ENCODE measurements at places on chromosomes 5 and 9.

GRCh38 chr9:127574072-127574993 is 37.7 kb upstream of the STXBP1 start:
- peak; percentile 40 for DNase-seq

DNA sequence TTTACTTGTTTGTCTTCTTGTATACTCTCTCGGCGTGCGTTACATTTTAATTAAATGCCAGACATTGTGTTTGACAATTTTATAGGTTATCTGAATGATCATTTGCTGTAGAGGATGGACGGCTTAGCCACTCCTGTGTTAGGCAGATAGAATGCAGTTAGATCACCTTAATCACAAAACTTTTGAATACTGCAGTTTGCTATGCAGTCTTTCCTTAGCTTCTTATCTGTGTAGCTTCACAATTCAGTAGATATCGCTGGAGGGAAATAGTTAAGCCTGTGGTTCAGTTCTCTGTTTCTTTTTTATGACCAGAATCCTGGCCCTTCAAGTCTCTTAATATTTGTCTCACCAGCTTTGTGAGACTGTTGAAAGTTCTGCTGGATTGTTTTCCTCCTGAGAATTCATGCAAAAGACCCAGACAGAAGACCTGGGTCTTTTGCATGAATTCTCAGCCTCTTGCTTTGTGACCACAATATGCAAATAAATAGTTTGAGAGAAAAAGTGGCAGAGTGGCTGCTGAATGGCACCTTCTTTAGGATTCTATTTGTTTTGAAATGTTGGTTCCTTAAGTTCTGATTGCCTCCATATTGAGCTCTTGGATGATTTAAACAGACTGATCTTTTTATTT is 40.2 kb downstream of the RASA1 start:
- DNase-seq = no peak

- no peak for DNase-seq
These were observed 60.9 kb upstream of the GLRX start for GRCh38 chr5:95883185-95884016.

- DNase-seq = no peak
These were observed 230.5 kb downstream of the SPOCK1 start for GRCh38 chr5:137268646-137269045.

- DNase-seq = no peak
These were observed 165.0 kb upstream of the ZNF462 start for GRCh38 chr9:106697750-106698502.

DNA sequence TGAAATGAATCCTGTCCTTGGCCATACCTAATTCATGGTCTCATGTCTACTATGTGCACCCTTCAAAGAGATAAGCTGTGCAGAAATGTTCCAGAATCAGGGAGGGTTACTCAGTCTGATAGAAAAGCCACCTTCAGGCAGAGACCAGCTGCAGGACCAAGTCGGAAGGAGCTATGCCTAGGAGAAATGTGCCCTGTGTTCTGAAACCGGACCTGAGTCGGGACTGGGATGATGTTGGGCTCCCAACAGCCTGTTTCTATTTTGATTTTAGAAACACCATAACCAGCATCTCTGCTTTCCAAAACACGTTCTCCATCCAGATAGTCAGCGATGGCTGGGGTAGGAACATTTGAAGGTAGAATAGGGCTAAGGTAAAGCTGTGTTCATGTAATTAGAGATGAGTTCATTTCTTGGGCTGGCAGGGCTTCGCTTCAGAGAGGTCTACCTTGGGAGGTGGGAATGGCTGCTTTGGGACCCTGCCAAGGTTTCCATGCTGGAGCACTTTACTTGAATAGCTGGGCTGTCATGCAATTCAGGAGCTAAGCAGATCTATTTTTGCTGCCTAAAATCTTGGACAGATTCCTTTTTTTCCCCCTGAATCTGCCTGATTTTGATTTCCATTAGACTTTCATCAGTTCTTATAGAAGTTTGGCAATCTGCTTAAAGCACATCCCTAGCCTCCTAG is 2.8 kb downstream of the ADCY2 start:
- DNase-seq = no peak

- no peak for DNase-seq
These were observed 707 bp upstream of the RIMOC1 start for GRCh38 chr5:41903382-41903891.

DNA sequence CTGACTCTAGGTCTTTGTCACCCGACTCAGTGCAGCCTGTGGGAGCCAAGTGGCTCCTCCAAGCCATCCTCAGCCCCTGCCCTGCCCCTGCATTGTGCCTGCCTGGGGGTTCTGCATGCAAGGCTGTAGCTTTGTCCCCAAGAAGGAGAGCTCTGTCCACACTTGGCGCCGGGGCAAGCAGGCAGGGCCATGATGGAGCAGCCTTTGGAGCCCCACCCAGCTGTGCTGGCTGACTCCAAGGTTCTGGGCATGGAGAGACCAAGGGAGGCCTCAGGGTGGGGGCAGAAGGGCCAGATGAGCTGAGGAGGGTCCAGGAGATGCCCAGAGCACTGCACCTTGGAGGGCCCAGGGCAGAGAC is 226.2 kb downstream of the CACNA1B start:
- no peak for DNase-seq

- DNase-seq = no peak
These were observed 745.3 kb upstream of the CHD1 start for GRCh38 chr5:99674101-99674500.

DNA sequence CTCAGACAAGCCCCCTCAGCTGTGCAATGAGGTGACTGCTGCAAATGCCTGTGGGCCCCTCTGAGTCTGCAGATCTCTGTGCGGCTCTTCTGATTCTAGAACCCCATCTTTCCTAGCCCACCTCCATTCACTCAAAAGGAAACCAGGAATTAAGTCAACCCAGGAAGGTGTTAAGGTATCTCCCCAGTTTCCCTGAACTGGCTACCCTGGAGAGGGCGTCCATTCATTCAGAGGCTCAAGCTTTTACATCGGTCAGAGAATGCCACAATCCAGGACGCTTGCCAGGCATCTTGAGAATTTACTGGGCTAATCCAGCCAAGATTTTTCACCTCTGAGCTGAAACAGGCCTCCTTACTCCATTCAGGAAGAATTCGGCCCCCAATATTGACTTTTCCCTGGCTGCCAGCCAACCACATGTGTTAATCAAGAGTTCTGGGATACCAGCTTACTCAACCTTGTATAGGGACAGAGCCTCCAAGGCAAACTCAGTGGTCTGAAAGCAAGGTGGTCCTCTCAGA is 889 bp upstream of the ADAMTS12 start:
- DNase-seq = no peak

GRCh38 chr9:132946211-132946610 is 1.8 kb upstream of the TSC1 start:
- DNase-seq = no peak

- DNase-seq = no peak
These were observed 111.6 kb downstream of the SREK1 start for GRCh38 chr5:66255714-66256113.

- DNase-seq = peak; percentile 39
These were observed 15.0 kb downstream of the HMHB1 start for GRCh38 chr5:143826951-143827444.

GRCh38 chr9:129110740-129111527 is at the start of the genes CRAT and PTPA:
TSS of gene CRAT (minus strand) at chr9:129110793. CDS start at chr9:129110509, 284 bp downstream.
TSS of gene PTPA (plus strand) at chr9:129111415. CDS start at chr9:129111601, 186 bp downstream.
- peak; percentile 98 for DNase-seq

- DNase-seq = no peak
These were observed 394.0 kb downstream of the DMRTA1 start for GRCh38 chr9:22840641-22841040.

DNA sequence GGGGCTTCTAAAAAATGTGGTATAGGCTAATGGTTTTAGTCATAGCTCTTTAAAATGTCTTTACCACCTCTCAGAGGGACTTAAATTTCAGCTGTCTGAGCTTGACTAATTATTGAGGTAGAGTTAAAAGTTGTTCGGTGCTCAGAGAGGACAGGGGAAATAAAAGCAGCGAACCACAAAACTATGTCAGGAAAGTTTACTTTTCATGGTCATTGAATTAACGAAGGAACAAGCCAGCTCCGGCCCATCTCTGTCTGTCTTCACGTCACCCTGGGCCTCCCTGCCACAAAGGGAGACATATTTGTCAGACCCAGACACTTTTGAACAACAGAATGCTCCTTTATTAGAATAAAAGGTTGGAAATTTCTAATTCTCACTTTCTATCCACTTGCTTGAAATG is 98.8 kb upstream of the EFNA5 start:
- DNase-seq = no peak

GRCh38 chr9:114588651-114589526 is 1.3 kb downstream of the ATP6V1G1 start:
- no peak for DNase-seq

GRCh38 chr9:28912621-28913020 is 1339.3 kb upstream of the C9orf72 start:
- DNase-seq = no peak

- DNase-seq = no peak
These were observed 79.8 kb downstream of the MAT2B start for GRCh38 chr5:163585206-163585605.

GRCh38 chr5:98769210-98769958 is 4.1 kb upstream of the RGMB start:
- DNase-seq = peak; percentile 66

DNA sequence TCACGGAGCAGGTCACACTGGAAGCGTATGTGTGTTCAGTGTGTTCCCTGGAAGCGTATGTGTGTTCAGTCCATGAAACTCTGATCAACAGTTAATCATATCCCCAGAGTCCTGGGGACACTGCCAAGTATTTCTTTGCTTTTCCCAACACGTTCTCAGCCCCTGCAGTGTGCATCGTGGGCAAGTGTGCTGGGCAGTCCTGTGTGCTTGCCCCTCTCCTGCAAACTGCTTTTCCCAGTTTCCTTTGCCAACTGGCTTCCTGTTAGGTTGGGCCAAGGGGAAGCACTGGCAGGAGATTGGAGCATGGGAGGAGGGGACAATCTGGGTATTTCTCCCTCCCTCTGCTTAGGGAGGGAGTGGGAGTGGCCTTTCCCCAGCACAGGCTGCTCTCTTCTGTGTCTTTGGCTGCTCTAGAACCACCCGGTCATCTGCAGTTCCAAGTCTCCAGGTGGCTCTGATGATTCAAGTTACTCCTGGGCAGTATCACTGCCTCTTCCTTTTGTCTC is 36.8 kb upstream of the NEK6 start:
- no peak for DNase-seq

DNA sequence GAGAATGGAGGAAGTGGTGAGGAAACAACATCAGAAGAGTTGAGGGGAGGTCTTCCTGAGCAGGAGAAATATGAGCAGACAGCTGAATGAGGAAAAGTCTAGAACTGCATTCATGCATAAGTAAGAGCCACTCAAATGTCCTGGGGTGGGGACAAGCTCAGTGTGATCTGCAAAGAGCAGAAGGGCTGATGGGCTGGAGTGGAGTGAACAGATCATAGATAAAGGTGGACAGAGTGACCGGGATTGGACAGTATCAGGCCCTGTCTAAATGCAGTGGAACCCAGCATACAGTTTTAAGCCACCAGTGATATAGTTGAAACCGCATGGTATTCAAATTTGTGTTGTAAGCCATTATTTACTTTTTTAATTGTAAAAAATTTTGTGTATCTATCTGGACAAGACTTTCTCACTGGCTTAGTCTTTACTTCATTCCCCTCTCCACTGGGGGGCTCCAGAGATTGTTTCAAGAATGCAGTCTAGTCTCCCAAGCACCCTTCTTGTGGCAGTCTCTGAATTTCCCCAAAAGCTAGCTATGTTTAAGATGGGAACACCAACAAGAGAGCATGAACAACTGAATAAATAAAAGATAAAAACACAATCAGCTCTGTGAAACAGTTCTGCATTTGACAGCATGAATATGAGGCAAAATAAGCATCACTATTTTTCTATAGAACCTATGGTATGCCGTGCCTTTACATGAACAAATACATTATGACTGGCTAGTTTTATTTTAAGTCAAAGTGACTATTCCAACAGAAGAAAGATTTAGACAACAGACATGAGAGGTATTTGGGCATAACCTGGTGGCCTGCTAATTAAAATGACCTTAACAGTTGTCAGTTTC is 10.7 kb upstream of the STK32A start:
- DNase-seq = no peak

- DNase-seq = no peak
These were observed 1.7 kb upstream of the TMCO6 start for GRCh38 chr5:140637371-140638100.

DNA sequence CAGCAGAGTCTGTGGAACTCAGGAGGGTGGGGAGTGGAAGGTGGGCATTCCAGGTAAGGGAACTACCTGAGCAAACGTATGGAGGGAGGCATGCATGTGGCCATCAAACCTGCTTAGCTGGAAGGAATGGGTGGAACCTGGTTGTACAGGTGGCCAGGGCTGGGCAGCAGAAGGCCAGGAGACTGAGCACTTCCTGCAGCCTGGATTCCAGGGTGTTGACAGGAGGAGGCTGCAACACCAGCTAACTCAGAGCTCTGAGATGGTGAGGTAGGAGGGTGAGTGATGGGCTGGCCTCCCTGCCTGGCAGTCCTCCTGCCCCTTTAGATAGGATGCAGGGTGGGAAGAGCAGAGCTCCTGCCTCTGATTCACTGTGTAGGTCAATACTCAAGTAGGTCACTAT is 92.5 kb upstream of the CPEB4 start:
- no peak for DNase-seq

- DNase-seq = no peak
These were observed 8.6 kb upstream of the RAPGEF1 start for GRCh38 chr9:131748411-131748955.

Measured in stimulated activated CD4-positive, alpha-beta T cell treated with anti-CD3 and anti-CD28 coated beads, Interleukin-2, amount 100 ng/mL, for 24 hours (primary cell).